ENCODE measurements at places on chromosomes 1 and 21.
A peak's percentile ranks its signal among the peaks of the same experiment; 100 is the strongest.

GRCh38 chr21:14215971-14216641 is at the start of gene RBM11:
Gene RBM11 (plus strand): TSS chr21:14216157. CDS start chr21:14216187, 30 bp downstream.
- DNase-seq: peak; percentile 4

- no peak for DNase-seq
Observed at GRCh38 chr1:10939654-10940450, 72.6 kb upstream of the TARDBP start.

- no peak for DNase-seq
Observed at GRCh38 chr1:38507563-38507962, 352.0 kb downstream of the RRAGC start.

DNA sequence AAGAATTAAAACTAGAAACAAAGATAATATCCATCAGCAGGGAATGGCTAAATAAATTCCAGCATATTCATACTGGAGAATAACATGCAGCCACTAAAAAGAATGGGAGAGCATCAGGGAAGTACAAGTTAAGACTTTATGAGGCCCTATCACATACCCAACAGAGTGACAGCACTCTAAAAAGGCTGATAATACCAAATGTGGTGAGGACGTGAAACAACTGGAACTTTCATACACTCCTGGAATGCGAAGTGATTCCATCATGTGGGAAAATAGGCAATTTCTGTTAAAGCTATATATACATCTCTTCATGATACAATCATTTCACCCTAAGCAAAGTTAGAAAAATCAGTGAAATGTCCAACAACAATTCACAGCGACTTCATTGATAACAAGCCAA is 42.6 kb downstream of the COL6A1 start:
- no peak for DNase-seq

DNA sequence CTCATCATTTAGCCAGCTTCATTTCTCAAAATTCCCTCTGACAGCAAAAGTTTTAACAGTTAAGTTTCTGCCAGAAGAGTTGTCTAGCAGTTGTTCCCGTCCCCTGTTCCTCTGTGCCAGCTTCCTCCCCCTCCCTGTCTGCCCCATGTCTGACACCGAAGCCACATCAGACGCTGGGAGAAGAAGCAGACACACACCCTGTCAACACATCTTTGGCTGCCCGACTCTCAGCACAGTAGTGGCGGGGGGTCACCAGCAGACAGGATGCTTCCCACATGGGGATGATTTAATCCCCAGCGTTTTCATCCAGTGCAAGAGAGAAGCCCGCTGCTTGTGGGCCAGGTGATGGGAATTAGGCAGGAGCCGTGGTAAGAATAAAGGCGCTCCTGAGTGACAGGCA is 379.4 kb upstream of the RUNX1 start:
- DNase-seq: peak; percentile 10

DNA sequence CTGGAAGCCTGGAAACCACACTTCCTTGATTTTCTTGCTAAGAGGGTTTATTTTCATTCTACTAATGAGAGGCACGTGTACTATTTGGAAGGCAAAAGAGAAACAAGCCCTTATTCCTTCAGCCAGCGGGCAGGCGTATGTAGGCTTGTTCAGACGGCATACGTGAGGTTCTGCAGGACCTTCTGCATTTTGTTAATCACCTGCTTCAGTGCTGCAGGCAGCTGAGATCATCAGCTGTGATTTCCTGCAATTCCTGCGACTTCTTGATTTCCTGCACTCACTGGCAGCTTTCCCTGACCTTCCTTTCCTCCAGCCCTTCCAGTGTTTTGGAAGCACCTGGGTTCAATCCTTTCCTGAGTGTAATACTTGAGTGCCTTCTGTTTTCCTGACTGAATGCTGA is 43.4 kb downstream of the TSNAX start:
- DNase-seq: no peak

DNA sequence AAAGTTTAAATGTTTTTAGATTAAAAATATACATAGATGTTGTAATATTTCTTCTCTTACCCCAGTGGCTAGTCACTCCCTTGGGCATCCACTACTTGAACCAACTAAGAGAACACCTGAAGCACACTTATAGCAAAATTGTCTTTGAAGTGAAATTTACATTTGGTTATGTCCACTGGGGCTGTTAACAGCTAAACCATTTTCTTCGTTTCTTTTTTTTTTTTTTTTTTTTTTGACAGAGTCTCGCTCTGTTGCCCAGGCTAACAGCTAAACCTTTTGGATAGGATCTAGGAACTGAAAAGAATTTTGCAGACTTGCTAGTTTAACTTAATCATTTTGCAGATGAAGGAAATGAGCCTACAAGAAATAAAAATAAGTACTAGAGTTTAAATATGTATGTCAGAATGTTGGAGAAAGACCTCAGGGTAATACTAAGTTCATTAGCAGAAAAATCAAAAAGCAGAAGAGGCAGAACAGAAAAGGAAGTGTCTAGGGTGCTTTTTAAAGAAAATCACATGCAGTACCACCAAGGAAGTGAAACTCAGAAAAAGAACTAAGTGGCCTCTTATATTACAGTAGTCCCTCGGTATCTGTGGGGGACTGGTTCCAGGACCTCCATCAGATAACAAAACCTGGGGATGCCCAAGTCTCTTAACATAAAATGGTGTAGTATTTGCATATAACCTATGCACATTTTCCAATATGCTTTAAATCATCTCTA is 11.8 kb downstream of the DRAM2 start:
- no peak for DNase-seq

DNA sequence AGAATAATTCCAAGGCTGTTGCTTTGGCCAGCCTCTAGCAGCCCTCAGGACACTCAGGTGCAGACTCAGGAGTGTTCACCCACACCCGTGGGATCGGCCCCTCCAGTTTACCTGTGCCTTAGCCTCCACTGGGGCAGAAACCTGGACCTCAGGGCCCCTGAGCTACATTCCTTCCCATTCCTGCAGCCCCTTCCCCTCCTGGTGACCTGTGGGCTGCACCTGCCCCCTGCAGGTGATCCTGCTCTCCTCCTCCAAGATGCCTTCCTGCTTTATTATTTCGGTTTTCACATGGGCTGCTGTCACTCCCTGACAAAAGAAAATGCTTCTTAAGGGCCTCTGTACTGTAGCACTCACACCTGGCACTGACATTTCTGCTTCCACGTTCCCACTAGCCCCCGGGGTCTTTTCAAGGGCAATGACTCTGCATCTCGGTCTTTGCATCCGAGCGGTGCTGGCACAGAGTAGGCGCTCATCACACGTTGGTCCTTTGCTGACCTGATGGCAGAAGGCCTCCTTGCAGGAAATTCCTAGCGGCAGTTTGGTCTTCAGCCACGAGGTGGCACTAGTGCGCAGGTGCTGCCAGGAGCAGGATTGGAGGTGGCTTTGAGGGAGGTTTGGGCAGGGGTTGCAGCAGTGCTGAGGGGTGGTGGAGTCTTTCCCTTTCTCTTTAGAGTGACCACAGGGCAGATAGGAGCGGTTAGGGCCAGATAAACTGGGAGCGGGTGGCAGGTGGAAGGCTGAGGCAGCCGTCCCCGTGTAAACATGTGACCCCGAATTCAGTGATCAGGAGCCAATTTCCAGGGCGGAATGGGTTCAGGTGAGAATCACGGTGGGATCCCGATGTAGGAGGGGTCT is 25.3 kb upstream of the ETV3 start:
- DNase-seq: peak; percentile 19

DNA sequence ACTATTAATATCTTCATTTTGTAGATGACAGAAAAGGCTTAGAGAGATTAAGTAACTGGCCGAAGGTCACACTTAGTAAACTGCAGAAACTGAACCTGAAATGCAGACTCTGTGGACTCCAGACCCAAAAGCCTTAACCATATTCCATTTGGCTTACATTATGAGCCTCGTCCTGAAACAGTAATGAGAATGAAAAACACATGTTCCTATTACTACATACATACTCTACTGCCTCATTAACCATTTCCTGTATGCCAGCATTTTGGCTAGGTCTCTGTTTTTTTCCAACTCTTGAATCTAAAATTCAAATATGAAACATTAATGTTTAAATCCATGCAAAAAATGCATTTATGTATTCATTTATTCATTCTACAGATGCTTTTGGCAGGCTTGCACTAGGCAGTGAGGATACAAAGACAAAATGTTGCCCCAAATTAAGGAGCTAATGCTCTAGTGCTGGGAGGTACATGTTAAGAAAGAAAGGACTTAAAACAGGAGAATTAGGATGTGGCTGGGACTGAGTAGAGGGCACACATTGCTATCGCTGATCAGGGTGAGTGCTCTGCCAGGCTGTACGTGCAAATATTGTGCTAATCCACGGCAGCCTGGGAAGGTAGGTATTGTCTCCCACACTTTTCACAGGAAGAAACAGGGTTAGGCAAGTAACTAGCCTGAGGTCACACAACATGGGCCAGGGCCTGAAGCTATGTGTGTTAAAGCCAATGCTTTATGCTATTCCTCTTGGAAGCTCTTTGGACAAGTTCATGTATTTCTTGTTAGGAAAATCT is 14.0 kb downstream of the DEGS1 start:
- DNase-seq: no peak

- DNase-seq: no peak
Observed at GRCh38 chr1:25099343-25099951, 132.9 kb downstream of the SYF2 start.

GRCh38 chr21:35382696-35383095 is 333.6 kb upstream of the RUNX1 start:
- DNase-seq: no peak

GRCh38 chr1:38728585-38728908 is 131.0 kb downstream of the RRAGC start:
- DNase-seq: no peak

DNA sequence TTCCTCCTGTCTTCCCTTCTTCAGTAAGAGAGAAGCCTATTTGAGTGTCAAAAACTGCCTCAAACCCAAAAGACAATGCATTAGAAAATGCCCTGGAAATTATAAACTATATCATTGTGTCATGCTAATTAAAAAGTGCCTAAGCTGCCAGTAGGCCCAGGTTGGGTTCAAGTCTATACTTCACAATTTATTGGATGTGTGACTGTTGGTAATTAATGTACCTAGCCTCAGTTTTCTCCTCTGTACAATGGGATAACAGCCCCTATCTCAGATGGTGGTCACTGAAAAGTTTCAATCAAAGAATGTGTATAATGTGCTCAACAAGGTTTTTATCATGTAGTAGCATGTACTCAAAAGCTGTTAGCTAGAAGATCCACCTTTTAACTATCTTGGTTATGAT is 246.9 kb upstream of the DUSP10 start:
- no peak for DNase-seq

DNA sequence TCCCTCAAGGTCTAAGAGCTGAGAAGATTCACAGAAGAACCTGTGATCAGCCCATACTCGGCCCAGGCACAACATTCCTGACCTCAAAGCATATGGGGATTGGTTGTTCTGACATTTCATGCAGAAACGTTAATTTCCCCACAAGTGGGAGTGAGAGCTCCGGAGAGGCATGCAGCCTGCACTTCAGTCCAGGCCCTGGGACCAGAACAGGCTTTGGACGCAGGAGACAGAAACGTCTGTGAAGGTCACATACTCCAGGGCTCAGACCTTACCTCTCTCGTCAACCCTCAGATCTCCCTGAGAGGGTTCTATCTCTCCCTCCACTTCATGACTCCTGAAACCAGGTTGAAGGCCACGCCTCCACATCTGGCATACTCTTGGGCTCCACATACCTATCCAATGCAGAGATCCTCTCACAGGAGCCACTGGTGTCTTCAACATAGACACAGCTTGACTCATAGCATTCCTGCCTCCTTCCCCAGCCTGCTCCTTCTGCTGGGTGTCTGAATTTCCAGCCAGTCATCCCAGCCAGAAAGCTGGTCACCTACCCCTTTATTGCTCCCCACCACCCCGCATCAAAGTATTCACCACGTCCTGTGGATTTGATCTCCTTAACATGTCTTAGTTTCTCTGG is 149.2 kb downstream of the OMA1 start:
- DNase-seq: no peak

GRCh38 chr1:92495392-92496063 is 8.8 kb upstream of the GFI1 start:
- DNase-seq: no peak

DNA sequence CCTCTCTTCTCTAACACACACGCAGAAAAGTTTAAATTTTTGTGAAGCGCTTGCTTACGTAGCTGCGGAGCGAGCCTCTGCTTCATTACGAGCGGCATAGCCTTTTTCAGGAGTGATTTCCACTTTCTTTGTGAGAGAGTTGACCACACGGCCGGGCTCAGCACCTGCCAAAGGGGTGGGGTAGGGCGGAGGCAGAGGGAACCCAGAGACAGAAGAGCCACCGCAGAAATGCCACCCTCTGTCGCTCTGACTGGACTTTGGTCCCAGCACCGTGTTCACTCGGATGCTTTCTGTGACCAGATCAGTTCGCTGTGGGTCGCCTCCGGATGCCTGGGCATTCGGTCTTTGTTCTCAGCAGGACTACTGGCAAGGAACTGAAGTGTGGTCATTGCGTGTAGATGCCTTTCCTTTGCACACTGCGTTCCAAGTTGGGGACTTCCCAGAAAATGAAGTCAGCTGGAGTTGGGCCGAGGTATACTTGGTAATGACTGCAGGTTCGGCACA is 883 bp downstream of the CHODL start:
- no peak for DNase-seq

- DNase-seq: no peak
Observed at GRCh38 chr1:91879733-91880132, 6.2 kb downstream of the TGFBR3 start.

DNA sequence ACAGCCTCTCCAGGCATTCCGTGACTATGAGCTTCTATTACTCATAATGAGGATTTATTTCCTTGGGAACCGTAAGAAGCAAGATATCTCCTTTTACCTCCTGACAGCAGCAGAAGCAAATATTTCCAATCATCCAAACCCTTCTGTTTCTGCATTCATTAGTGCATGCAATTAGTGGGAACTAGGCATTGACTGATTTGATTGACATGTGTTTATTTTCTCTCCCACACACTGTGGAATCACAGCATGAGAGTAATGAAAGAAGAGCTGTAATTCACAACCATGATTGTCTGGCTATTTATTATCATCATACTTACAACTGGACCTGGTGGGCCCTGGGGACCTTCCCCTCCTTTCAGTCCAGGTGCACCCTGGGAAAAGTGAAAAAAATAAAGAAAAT is 146.8 kb downstream of the COL11A1 start:
- DNase-seq: no peak

DNA sequence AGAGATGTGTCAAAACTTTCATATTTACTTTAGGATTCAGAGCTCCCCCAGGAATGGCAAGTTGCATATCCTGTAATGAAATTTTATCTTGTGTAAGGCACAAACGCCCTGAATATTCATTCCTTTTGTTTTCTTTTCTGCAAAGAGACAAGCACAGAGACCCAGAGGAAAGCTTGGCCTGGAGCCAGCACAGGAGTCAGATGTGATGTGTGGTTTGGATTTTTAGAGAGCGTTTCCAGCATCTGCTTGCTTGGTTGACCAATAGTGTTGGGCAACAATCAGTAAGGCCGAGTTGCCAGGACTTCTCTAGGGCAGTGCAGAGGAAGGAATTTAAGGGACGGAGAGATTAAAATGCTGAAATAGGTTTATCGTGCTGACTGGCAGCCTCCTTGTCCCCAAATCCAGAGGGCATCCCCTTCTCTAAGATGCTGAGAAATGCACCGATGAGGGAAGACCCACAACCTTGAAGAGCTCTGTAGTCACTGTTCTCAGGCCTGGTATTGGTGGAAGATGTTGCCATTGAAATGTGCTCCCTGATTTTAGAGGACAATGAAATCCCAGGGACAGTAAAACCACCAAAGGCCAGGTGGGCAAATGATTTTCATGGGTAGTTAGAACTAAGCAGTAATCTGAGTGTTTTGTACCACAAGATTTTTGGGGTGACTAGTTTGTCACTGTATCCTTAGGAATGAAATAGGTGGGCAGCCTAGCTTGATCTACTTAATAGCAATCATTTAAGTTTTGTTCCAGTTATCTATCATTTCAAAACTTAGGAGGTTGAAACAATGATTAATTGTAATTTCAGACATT is 37.9 kb upstream of the RHOU start:
- peak; percentile 72 for DNase-seq

GRCh38 chr1:181092056-181092455 is 3.6 kb downstream of the IER5 start:
- DNase-seq: no peak

Measured in stromal cell of bone marrow (primary cell).